Thymus (tissue), 14 donors: ENCODE measurements at places on chromosomes 2 and 18. TPM values are rescaled to one million over a fixed set of nuclear protein-coding genes. Genes with fewer than 3 reads are reported as not detected.

DNA sequence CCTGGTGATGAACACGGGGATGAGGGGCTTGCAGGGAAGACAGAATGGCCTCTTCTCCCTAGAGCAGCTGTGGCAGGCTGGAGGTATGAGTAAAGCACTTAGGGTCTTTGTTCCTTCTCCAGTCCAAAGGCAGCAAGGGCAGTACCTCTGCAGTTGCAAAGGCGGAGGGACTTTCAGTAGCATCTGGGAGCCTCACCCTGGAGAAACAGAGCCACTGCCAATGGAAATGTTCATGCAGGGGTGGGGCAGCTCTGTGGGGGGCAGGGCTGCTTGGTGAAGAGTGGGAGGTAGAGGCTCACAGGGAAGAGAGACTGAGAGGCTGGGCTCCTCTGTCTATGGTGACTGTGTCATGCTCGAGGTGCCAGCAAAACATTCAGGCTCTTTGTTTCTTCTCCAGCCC, 344.1 kb upstream of the CHAC2 start:
- DNase-seq: no peak

DNA sequence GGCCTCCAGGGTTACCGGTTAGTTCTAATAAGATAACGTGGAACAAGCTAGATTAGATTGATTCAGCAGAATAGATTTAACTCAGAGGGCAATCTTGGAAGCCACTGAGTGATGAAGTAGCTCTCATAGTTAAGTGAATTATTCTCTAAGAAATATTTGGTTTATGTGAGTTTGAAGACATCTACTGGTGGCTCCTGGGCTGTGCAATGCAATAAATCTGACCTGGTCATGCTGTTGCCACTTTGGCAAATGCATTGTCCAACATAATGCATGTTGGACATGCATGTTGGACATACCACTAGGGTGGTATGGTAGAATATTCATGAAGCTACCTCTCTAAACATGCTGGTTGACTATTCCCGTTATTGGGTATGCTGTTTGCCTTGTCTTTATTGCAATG, 493.7 kb upstream of the VRK2 start:
- DNase-seq: no peak

GRCh38 chr2:197229509-197230443, 80.8 kb downstream of the ANKRD44 start:
- no peak for DNase-seq

DNA sequence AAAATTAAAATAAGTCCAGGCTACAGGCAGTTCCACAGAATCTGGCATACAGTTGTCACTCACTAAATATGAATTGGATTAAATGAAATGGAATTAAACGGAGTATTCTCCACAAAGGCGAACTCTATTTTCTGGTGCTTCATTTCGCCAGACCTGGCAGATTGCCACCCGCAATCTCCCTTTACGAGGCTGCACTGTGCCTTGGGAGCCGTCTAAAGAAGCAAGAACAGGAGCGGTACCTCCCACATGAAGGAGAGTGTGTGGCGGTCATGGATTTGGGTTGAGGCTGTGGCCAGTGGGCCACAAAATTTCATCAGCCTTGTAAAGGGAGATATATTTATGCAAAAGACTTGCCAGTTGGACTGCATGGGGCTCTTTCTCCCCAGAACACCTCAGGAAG, 151.0 kb downstream of the OSR1 start:
- DNase-seq: no peak

Gene TXNDC9
- 36.8 TPM for polyA plus RNA-seq
